ENCODE measurements at places on chromosomes 7 and 10.

- peak; percentile 18 for DNase-seq
Observed at GRCh38 chr10:45439873-45440272, 65.9 kb downstream of the ALOX5 start.

- DNase-seq, result peak; percentile 85
Observed at GRCh38 chr7:81616951-81617350, 152.9 kb downstream of the HGF start.

GRCh38 chr10:11993834-11994468 is 48.7 kb downstream of the UPF2 start:
- no peak for DNase-seq

DNA sequence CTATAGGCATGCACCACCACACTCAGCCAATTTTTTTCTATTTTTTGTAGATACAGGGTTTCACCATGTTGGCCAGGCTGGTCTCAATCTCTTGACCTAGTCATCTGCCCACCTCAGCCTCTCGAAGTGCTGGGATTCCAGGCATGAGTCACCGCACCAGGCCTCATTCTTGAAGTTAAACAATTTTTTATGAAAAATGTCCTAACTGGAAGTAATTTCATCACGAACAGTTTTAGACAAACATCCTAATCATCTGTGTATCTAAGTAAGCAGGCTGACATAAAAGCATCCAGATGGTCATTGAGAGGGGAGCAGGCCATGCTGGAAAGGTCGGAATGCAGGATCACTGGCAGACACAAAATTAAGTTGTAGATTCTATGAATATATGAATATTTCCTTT is 269.1 kb downstream of the ZMYND11 start:
- DNase-seq, result peak; percentile 14

- no peak for DNase-seq
Observed at GRCh38 chr7:81674431-81674830, 95.4 kb downstream of the HGF start.

GRCh38 chr7:25788371-25788770 is 363.6 kb upstream of the NFE2L3 start:
- DNase-seq, result no peak

DNA sequence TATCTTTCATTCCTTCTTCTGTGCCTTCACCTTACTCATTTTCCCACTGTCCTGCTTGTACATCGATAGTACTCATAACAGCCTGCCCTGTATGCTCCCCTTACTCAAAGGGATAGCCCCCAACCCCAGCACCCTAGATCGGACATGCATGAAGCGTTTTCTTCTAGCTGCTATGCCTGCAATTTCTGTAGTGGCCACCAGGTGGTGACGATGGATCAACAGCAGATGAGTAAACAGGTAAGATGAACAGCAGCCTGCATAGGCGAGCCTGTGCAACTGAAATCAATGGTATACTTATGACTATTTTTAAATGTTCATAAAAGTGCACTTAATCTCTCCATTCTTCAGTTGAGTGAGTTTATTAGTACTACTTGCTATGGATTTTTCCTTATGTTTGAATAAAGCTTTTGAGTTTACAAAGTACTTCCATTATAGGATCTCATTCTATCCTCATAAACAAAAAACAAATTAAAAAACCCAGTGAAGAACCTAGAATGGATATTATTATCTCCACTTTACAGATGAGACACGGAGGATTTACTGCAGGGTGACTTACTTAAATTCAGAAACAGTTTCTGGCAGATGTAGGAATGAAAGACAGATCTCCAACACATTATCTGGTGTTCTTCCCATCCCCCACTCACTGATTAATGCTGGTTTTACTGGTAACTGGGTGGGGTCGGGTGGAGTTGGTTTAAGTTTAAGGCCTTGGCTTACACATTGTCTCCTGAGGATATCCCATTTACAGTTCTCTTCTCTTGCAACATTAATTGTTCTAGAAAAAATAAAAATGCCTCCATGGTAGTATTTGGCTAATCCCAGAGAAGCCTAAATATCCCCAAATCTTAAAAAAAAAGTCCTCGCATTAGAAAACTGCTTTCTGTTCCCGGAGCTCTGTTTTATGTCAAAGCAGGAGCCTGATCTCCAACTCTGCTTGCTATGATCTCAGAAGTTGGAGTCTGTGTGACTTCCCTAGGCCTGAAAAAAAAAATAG is 222.1 kb downstream of the GLI3 start:
- DNase-seq, result peak; percentile 51

DNA sequence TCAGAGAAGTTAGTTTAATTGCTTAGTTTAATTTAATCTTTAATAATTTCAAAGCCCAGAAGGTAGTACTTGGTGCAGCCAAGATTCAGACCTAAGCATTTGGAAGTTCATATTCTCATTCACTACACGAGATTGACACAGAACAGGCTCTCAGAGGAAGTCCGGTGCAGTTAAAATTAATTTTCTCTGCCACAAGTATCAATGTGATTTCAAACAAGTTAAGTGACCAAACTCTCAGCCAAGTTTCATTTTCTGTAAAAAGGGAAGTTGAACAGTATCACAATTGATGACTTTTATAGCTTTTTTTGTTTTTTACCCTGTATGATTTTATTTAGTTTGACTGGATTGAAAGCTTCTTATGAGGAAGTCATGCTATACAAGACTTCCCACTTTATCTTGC is 1494.9 kb upstream of the LRRTM3 start:
- no peak for DNase-seq

GRCh38 chr7:127821146-127821545 is 169.2 kb downstream of the SND1 start:
- DNase-seq, result no peak

- DNase-seq, result no peak
Observed at GRCh38 chr7:122155566-122155965, 11.5 kb upstream of the AASS start.

DNA sequence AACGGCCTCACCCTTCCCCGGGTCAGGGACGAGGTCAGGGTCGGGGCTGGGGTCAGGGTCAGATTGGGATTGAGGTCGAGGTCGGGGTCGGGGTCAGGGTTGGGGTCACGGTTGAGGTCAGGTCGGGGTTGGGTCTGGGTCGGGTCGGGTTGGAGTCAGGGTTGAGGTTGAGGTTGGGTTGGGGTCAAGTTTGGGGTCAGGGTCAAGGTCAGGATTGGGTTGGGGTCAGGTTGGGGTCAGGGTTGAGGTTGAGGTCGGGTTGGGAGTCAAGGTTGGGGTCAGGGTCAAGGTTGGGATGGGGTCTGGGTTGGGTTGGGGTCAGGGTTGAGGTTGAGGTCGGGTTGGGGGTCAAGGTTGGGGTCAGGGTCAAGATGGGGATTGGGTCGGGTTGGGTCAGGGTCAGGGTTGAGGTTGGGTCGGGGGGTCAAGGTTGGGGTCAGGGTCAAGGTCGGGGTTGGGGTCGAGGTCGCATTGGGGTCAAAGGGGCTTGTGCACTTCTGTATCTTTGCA is 131.4 kb downstream of the VIPR2 start:
- no peak for DNase-seq

DNA sequence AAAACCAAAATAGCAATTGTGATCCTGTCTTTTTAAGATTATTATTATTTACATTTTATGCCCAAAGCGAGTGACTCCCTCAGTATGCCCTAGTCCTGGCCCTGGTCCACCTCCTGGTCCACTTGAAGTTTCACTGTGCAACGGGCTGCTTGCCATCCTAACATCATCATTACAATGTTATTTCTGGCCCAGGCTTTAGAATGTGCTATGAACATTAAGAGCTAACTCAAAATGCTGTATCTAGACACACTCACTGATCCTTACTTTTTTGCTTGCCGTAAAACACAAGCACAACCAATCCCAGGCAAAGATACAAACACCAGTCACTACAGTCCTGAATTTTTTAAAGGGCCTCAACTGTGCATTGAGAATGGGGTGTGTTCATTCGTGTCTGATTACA is 38.4 kb downstream of the RHOBTB1 start:
- no peak for DNase-seq

All from HT1080 (cell line).